Activated CD4-positive, alpha-beta T cell treated with anti-CD3 and anti-CD28 coated beads, Interleukin-2, amount 50 U/mL, for 48 hours (primary cell): ENCODE measurements at places on chromosomes 3 and 15.

- DNase-seq: no peak
Observed at GRCh38 chr3:116241677-116242076, 203.6 kb downstream of the LSAMP start.

- no peak for DNase-seq
Observed at GRCh38 chr3:48595526-48596121, 495 bp upstream of the COL7A1 start.

- DNase-seq: no peak
Observed at GRCh38 chr15:44084171-44084570, 110.9 kb downstream of the FRMD5 start.

GRCh38 chr3:12963231-12963896 lies 109.9 kb downstream of the IQSEC1 start:
- DNase-seq: peak; percentile 40

DNA sequence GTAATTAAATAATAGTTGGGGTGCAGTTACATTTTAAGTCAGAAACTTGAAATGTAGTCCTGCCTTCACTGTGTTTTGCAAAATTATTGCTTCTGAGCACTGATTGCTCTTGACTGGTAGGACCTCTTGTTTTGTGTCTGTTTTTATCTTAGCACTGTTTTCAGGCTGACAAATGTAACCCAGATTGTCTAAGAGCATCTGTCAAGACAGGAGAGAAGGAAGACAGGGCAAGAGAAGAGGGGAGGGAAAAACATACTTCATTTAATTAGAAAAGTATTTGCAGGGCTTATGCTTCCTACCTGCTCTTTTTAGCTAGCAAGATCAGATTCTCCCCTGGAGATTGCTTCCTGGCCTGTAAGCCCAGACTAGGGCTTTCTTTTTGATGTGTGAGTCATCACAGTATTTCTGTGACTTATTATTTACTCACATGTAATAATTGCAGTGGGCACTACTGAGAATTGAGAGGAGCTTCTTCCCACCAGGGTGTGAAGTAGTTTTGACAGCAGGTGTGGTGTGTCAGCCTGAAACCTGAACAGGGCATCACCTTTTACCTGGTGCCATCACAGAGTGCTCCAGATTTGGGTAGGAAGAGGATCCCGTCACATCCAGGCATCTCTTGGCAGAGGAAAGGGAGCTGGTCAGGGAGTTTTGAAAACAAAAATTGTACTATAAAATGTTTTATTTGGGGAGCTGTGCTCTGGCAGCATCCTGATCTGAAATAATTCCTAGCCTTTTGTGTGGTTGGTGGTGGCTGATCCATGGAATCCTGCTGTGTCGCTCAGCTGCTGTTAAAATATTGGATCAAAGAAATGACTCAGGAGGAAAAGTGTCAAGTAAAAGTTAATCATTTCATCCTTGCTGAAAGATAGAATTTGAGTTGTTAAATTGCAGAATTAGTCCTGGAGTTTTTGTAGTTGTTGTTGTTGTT lies 98.2 kb downstream of the TMEM108 start:
- no peak for DNase-seq

DNA sequence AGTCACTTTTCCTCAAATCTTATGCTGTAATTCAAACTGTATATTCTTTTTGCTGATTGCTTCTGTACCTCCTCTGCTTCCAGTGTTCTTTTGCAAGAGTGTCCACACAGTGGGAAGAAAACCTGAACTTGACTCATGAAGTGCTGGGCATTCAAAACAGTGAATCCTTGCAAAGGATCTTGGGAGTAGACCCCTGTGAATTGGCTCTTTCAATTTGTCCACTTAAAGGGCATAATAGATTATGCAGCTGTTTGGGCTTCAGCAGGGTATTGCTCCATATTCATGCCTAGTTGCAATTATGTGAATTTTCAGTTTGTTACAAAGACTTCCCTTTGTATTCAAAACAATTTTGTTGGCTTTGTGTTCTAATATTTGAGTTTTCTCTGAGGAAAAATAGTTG lies 11.4 kb downstream of the ZFAND6 start:
- DNase-seq: no peak
